Activated T-helper 1 cell treated with anti-CD3 and anti-CD28 coated beads, Interleukin-2, amount 50 U/mL, for 16 hours (primary cell): ENCODE measurements at places on chromosomes 3 and 15.

DNA sequence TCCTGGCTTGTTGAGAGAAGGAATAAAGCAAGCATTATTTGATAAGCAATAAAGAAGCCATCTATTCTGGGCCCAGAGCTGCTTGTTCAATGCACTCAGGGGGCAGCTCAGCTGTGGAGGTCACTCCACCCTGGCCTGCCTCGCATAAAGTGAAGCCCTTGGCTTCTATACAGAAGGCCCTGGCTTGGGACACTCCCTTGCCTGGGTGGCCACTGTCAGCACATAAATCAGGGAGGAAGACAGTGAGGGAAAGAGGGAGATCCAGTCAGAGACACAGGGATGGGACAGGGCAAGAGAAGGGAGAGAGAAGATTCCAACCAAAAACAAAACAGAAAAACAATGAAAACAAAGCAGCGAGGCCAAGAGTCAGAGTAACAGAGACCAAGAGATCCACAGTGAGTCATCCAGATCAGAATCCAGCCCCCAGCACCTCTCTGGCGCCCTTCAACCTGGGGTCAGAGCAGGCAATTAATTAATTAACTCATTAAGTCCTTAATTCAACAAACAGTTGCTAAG, 11.8 kb downstream of the INSYN1 start:
- no peak for DNase-seq

DNA sequence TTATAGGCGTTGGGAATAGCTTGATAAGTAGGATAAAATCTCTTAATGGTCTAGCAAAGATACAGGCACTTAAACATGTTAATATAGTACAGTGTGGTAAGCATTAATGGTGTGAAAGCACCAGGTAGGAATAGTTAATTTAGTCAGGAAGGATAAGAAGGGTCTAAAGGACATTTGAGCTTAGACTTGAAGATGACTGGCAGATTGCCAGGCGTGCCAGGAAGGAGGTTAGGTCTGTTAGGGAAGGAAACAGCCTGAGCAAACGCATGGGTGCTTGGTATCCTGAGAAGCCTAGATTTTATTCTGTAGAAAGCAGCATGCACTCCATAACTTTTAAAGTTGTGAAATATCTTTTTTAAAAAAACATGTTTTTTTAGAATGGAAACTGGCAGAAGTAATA, 17.7 kb downstream of the SEC62 start:
- DNase-seq: no peak

DNA sequence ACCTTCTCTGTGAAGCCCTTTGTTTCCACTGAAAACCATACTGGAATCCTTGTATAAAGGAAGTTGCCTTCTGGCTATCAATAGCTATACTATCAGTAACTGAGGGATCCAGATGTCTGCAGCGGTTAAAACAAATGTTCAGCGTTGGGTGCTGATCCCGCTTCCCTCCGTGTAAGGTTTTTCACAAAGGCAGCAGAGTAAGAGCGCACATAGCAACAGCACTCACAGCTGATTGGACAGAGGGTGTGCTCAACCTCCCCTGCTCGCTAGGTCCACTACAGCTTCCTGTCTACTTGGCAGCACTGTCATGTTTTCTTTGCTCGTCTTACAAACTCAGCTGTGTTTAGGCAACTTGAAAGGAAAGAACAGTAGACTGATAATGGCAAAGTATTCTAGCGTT, 27.3 kb downstream of the ATOSA start:
- DNase-seq: no peak

GRCh38 chr3:53198996-53199395, 38.0 kb downstream of the PRKCD start:
- no peak for DNase-seq

GRCh38 chr3:153830552-153830951, 290.6 kb upstream of the ARHGEF26 start:
- no peak for DNase-seq
